NCI-H1436 (cell line): ENCODE measurements at places on chromosomes 16 and 17.

DNA sequence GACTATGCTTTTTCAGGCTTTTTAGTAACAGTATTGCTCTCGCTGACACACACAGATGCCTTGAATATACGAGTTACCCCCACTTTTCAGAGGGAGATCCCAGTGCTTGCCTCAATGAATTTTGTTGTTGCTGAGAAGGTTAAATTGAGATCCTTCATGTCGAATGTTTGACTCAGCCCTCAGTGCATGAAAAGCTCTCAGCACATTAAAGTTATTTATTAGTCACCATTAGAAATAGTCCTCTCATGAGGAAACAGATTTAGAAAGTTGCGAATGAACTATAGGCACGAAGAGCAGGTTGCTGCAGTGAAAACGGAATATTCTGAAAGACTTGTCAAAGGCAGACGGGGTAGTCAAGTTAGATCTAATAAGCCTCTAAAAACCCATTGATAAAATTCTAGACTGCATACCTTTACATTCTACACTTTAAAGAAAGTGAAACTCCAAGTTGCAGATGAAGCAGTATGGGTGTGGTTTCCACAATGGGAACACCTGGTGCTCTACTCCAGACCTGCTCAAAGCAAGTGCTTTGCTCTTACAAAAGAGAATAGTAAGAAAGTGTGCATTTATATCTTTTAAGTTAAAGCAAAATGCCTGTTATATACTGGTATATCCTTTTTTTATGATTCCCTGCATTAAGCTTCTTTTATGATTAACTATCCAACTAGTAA lies 238.1 kb downstream of the MAF start:
- DNase-seq: no peak

DNA sequence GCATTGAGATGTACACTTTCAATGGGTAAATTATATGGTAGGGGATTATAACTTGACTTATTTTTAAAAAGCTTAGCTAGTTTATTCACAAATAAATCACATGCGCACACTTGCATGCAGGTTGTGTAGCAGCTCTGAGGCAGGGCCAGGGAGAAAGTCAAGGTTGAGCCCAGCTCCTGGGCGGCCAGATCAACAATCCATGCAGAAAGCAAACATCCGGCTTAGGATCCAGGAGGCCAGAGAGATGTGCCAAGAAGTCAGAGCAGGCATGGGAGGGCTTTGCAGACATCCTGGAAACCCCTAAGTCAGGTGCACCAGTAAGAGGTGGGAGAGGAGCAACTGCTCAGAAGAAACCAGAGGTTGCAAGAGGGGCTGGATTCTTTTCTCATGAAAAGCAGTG lies 186.5 kb downstream of the AXIN2 start:
- no peak for DNase-seq

- DNase-seq: no peak
These were observed 11.4 kb upstream of the MLYCD start for GRCh38 chr16:83887564-83887963.

DNA sequence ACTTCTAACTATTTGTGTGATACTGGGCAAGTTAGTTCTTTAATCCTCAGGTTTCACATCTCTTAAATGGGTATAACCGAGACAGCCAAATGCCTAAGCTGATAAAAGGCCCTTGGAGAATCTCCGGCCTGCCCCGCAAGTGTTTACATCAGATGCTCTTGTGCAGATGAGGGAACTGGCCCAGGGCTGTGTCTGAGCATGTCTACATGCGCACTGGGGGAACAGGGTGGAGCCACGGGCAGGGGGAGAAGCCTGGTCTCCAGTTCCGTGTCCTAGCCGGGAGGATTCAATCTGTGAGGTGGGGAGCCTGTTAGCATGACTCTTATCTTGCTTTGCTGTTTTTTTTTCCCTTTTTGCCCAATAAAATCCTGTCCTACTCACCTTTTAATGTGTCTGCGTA lies 222.9 kb downstream of the CDH8 start:
- DNase-seq: no peak

DNA sequence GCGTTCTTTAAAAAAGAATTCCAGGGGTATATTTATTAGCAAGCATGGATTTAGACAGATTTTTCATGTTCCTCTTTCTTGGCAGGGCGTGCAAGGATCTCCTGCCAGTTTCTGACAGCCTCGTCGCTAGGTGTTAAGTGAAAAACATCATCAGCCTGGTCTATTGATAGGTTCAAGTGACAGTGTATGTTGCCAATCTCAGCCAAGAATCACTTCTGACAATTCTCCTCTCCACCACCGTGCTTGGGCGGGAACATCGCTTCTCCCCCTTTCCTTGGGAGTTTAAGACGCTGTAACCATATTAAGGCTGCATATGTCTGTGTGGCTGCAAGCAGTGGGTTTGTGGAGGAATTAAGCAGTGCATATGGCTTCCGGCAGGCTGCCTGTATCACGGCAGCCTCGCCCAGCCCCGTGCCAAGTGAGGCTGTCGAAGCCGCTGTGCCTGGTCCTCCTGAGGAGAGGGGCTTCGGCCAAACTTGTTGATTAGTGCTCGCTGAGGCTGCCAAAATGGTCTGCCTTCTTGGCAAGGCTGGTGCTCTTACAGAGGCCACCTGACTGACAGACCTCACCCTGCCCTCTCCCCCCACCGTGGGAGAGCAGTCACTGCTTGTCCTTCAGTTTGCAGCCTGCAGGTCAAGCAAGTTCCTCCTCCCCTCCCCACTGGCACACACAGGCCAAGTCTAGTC lies 132.2 kb upstream of the MPHOSPH6 start:
- no peak for DNase-seq

- no peak for DNase-seq
These were observed 67.9 kb downstream of the HIC1 start for GRCh38 chr17:2122641-2123302.

DNA sequence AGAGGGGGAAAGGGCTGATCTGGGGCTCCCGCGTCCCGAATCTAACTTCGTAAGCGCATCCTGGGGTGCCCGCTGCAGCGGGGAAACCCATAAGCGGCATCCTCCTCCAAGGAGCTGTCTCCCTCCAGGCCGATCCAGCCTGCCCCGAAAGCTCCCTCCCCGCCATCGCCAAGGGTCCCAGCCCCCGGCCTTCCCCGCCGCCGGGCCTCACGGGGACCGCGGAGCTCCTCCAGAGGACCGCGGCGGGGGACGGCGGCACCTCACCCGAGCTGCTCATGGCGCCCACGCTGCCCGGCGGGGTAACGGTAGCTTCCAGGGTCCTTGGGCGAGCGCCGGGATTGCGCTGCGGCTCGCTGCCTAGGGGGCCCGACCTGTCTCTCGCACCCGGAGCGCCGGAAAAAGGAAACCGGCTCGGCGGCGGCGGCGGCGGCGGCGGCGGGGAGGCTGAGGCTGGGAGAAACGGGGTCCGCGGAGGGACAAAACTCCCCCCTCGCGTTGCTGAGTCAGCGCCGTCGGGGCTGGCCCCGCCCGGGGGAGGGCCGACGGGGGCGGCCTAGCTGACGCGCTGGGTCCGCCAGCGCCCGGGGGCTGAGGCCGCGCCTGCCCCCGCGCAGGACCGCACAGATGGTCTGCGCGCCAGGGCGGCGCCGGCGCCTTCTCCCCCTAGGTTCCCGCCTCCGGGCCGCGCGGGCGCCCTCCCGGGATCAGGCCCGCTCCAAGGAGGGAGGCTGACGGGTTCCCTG lies at the start of gene BLMH:
Gene BLMH, minus strand, starts transcription at position 402 of the 743 bp plus-strand sequence. Its CDS starts 125 bp downstream, at position 277.
- DNase-seq: peak; percentile 79

- DNase-seq: no peak
These were observed 91.8 kb downstream of the SMG6 start for GRCh38 chr17:2211661-2212399.
